Amygdala (tissue), 56 donors: ENCODE measurements at places on chromosomes 5 and 9.

GRCh38 chr5:43154469-43154868 is 33.8 kb downstream of the ZNF131 start:
- no peak for DNase-seq

DNA sequence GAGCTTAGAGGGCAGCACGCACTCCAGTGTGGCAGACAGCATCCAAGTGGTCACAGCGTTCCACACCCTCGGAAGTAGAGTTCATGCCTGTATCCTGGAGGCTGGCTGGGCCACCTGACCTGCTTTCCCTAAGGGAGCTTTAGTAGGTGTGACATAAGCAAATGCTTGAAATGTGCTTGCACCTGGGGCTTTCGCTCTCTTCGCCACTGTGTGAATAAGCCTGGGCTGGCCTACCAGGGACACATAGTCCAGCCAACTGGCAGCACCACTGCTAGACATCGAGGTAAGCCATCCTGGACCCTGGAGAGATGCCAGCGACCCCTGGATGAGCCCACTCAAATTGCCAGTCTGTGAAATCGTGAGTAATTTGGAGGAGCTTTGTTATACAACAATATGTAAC is 24.9 kb upstream of the IRX4 start:
- DNase-seq: no peak

DNA sequence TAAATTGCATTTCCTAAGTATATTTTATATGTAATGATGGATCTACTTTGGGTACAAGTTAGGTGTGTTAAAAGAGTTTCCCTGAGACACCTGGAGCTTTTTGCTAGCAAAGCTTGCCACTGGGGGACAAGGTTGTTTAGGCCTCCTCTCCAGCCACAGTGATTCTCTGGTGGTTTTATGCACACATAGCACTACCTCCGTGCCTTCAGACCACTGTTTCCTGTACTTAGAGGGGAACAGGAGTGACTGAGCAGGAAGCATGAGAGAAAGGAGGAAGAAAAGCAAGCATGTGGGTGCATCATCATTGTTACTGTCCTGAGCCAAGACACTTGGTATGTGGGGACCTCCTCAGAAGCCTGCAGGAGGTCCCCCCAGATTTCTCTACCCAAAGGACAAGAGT is 272.1 kb downstream of the RASEF start:
- DNase-seq: no peak

DNA sequence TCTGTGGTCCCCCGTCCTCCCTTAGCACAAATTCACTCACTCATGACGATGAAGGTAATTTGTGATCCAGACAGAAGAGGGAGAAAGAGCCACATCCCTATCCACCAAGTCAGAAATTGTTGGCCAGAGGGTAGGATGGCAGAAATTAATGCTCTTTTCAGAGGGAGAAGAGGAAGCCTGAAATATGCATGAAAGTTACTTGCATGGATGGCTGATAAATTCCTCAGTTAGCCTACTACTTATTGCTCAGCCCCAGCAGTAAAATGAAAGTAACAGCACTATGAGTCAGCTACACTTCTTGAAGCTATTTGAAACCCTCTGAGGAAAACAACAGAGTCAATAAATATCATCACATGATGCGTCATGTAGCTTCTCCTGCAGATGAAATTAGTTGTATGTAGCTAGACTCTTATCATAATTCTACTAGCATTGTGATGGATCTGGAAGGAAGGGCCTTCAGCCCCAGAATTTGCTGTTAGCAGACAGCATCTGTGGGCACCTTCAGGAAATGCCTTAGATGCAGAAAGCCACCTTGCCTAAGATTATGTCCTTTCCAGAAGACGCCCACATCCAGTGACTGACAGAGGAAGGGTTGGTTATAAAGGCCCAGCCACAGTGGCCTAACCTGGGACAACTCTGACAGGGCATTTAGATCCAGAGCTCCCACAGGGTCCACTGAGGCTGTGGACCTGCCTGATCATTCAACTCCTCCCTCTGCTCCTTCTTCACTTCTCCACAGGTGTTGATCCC is 81.2 kb upstream of the CCDC112 start:
- no peak for DNase-seq

DNA sequence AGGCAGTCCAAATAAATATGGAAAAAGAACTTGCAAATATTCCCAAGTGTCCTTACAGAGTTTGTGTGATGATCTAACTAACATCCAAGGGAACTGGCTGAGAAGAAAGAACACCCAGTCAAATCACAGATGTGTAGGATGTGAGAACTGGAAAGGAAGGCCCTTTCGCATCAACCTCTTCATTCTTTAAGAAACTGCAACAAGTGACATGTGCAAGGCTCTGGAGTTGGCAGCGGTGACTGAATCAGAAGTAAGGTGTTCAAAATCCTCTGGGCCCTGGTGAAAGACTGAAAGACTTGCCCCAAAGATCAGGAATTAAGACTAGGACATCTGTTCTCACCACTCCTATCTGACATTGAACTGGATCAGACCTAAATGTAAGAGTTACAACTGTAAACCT is 88.7 kb downstream of the RAPGEF1 start:
- no peak for DNase-seq

DNA sequence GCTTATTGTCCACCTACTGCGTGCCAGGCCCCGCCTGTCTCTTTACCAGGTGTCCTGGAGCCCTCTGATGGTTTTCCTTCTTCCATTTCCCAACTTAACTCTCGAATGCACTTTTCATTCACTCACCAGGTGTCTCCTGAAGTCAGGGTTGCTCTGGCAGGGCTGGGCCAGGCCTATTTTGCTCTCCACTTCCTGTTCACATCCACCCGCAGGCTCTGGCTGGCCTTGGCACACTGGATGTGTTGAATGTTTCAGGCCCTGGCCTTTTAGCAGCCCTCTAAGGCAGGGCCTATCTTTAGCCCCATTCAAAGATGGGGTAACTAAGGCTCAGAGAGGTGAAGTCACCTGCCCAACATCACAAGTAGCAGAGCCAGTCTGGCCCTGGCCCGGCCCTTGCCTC is 16.4 kb downstream of the LRRC8A start:
- no peak for DNase-seq

- no peak for DNase-seq
Measured at GRCh38 chr5:126471875-126472537, 48.8 kb downstream of the GRAMD2B start.

DNA sequence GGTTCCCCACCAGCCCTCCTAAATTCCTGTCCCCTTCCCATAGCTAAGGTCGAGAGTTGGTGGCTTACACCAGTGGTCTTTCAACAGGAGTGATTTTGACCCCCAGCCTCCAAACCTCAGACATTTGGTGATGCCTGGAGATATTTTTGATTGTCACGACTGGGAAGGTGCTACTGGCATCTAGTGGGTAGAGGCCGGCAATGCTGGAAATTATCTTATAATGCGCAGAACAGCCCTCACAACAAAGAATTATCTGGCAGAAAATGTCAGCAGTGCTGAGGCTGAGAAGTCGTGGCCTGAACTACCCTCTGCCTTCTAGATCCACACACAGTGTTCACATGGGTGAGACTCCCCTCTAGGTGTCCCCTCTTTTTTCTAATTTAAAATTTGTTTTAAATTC is 69.6 kb downstream of the IL31RA start:
- no peak for DNase-seq

GRCh38 chr5:77418601-77419581 is 73.2 kb downstream of the WDR41 start:
- no peak for DNase-seq

DNA sequence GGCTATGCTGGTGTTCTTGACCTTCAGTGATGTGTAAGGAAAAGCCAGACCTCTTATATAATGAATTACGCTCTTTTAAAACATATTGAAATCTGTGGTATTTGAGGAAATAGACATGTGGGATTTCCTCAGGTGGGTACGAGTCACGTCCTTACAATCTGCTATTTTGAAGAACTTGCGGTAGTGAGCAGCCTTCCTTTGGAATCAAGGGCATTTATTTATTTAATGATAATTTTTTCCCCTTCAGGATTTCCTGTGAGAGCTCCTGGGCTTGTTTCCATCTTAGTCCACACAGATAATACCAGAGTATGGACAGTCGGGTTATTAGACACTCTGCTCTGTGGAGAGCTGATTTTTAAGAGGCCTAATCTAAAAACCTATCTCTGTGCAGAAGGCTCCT is 167.9 kb downstream of the ARHGEF28 start:
- DNase-seq: no peak

DNA sequence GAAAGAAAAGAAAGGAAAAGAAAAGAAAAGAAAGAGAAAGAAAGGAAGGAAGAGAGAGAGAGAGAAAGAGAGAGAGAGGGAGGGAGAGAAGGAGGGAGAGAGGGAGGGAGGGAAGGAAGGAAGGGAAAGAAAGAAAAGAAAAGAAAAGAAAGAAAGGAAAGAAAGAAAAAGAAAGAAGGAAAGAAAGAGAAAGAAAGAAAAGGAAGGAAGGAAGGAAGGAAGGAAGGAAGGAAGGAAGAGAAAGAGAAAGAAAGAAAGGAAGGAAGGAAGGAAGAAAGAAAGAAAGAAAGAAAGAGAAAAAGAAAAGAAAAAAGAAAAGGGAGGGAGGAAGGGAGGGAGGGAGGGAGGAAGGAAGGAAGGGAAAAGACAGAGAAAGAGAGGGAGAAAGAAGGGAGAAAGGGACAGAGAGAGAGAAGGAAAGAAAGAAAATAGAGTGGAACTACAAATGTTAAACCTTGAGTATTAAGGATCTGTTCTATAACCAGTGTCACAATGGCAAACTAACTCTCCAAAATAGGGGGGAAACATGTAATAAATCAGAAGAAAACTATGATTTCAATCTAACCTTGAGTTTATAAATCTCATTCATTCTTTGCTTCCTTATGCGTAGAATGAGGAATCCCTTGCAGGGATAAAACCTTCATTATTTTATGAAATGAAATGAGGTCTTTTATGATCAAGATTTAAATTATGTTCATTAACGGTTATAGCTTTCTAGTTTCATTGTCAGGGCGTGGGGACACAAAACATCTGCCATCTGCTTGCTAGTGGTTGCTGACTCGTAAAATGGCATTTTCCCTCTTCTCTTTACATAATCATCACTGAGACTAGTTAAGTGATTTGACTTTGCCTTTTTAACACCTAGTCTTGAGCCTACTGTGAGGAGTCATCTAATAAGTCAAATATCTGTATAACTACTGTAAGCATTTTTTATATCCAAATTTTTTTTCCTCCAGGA is 40.7 kb upstream of the RAD23B start:
- no peak for DNase-seq

DNA sequence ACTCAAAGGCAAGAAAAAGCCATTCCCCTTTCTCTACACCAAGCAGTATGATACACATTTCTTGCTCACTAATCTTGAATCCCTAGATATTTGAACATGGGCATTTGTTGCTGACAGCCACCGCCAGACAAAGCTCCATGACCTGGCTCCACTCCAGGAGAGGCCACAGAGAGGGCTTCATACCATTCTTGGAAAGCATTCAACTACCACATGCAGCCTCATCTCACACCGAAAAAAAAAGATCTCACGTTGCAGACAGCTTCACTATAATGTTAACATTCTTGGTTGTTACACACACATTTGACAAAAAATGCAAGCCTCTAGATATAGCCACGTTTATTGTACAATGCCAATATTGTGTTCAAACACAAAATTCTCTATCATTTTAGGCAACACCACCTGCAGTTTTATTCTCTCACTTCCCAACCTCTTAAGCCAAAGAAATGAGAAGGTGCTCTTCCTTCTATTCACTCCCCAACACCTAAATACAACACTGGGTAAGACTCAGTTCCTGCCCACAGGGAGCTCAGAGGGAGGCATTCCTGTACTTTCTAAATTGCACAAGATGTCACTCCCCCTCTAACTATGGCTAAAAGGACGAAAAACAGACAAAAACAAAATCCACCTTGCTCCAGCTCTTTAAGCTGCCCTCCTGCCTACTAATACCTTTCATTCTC is 222.4 kb downstream of the TSSK1B start:
- DNase-seq: peak; percentile 35

DNA sequence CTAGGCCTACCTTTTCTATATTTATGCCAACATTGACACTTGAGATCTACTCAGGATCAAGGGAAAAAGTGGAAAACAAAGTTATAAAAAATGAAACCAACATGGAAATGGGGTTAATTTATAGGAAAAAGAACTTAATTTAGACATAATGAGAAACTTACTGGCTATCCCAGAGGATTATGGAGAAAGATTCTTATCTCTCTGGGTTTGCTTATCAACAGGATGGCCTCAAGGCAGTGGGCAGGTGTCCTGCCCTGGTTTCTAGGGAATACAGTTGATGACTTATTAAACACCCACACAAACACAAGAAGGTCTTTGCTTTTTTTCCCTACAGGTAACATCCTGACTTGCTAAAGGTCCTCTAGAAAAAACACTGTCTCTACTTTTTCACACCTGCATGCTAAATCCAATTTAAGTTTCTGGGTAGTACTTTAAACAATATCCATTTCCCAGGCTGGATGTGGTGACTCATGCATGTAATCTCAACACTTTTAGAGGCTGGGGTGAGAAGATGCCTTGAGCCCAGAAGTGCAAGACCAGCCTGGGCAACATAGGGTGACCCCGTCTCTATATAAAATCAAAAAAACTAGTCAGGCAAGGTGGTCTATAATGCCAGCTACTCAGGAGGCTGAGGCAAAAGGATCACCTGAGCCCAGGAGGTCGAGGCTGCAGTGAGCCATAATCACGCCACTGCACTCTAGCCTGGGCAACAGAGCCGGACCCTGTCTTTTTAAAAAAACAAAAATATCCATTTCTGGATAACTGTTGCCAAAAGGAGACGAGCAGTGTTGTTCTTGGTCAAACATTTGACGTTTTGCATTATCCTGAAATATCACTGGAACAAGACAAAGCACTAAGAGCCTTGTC is 6.6 kb upstream of the ZNF608 start:
- DNase-seq: no peak

- DNase-seq: no peak
Measured at GRCh38 chr5:142938266-142938880, 168.2 kb downstream of the ARHGAP26 start.

DNA sequence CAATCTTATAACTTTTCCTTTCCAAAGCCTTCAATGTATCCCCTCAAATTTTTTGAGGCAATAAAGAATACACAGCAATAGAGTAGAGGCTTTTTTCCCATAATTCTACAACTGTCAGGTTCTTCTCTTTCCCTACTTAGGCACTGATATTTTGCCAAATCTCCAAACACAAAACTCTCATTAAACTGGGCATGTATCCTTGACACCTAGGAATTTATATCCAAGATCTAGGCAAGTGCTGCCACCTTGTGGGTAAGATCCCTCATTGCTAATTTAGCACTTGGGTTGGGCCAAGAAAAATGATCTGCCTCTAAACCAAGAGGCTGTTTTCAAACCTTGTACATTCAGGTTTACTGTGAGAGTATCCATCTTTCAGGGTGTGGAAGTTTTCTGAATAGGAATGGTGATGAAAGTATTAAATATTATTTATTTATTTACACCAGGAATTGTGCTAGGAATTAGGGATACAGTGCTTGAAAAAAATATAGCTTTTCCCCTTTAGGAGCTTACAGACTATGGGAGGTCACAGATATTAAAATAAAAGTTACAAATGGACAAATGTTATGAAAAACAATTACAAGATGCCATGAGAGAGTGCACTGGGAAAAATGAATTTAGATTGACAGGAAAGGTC is 17.6 kb downstream of the TSTD2 start:
- no peak for DNase-seq
